Mesenchymal stem cell (in vitro differentiated cells and primary cell): ENCODE measurements at places on chromosomes 1 and 21.
A peak's percentile ranks its signal among the peaks of the same experiment; 100 is the strongest.

- no peak for DNase-seq
Measured at GRCh38 chr1:37083603-37084002, 49.3 kb upstream of the GRIK3 start.

GRCh38 chr1:94385308-94385929 is 32.8 kb upstream of the ABCD3 start:
- DNase-seq = no peak

- DNase-seq = no peak
Measured at GRCh38 chr1:12249181-12249580, 19.4 kb downstream of the VPS13D start.

DNA sequence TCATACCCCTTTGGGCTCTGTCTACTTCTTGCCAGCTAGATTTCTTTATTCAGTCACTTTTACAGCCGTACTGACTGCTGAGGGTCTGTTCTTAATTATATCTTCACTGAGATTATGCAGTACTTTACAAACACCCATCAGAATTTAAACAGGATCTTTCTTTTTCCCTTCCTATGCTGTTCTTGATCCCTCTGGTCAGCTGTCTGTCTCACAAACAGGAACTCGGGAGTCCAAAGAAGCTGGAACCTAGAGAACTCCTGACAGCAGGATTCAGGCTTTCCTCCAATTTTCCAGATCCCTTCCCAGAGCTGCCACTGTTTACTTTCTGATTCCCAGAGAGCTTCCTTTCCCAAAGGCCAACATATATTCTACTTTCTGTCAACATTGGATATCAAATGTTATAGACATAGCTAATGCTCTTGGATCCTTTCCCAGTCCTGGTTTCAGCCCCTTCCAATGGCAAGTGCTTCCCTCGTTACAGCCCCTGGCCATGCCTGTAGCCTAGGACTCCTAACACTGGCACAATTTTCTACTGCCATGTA is 59.5 kb downstream of the ATP2B4 start:
- DNase-seq = peak; percentile 64

GRCh38 chr1:32200226-32201010 is at the start of gene CCDC28B:
Gene CCDC28B, plus strand, starts transcription at chr1:32200595. Its CDS starts 1,341 bp downstream, at chr1:32201936.
- peak; percentile 89 for DNase-seq

DNA sequence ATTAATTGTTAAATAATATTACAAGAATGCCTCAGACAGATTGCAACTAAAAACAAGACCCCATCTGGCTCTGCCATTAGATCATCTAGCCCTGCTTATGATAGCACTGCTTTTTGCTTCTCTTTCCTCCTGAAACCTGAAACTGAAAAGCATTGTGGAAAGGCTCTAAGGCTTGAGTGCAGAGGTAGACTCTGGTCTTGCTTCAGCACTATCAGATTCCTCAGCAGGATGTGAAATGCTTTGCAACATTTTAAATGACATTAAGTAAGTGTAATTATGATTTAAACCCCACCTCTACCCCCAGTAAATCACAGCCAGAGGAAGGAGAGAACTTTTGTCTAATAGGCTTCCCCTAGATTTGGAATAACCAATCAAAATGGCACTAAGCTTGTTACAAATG is 32.9 kb downstream of the PHC2 start:
- DNase-seq = no peak

- DNase-seq = no peak
Measured at GRCh38 chr1:55146781-55147180, 68.4 kb downstream of the USP24 start.

GRCh38 chr1:198667186-198667585 is 28.3 kb downstream of the PTPRC start:
- DNase-seq = no peak

DNA sequence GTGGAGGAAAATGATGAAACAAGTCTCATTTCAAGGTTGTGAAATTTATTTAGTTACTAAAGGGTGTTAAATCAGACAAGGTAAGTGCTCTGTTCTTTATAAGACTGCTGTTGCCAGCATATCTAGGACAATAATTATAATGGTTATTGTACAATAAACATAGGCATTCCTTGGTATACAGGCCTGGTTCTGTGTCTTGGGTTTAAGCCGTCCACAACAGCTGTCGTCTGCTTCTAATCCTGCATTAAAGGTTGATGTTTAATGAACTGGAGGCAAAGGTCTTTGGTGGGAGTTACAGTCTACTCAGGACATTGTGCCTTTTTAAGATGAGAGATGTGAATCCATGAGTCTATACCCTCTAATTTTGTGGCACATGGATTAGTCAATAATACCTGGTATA is 23.4 kb upstream of the FMO4 start:
- DNase-seq = no peak

DNA sequence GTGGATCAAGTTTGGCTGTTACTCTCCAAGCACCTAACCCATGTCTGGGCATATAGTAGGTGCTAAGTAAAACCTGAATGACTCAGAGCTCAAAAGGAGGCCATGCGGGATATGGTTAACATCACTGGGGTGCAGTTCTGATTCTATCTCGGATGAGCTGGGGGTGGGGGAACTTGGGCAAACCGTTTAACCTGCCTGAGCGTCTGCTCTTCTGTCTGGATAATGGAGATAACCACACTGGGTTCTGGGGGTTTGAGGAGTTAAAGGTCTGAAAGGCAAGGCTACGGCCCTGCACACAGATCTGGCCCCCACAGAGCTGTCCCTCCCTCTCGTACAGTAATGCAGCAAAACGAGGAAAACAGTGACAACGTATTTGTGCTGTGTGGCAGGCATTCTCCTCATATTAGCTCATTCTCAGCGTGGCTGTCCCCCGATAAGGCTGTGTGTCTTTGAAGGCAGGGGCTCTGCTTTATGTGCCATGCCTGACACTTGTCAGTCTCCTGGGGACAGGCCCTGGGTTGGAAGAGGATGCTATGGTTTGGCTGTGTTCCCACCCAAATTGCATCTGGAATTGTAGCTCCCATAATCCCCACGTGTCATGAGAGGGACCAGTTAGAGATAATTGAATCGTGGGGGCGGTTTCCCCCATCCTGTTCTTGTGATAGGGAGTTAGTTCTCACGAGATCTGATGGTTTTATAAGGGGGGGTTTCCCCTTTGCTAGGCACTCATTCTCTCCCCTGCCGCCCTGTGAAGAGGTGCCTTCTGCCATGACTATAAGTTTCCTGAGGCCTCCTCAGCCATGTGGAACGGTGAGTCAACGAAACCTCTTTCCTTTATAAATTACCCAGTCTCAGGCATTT is 6.8 kb upstream of the ALDH4A1 start:
- DNase-seq = no peak

GRCh38 chr1:228794810-228795209 is 59.5 kb downstream of the RHOU start:
- DNase-seq = no peak

DNA sequence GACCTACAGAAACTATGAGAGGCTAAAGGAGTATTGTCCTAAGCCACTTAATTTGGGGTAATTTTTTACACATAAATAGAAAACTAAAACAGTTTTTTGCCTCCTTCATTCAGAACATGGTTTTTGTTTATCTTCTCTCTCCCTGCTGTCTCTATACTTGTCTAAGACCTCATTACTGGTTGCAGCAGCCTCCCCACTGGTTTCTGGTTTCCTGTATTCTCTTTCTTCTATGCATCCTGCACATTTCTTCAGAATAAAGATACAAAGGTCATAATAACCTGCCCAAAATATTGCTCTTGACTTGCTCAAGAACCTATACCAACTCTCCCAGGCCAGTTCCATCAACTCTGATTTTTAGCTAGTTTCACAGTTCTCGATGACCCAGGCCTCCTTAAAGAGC is 19.8 kb upstream of the BOLA1 start:
- DNase-seq = no peak

- DNase-seq = peak; percentile 33
Measured at GRCh38 chr1:154962156-154962749, 671 bp upstream of the PYGO2 start.
